ENCODE measurements at places on chromosomes 5 and 9.

DNA sequence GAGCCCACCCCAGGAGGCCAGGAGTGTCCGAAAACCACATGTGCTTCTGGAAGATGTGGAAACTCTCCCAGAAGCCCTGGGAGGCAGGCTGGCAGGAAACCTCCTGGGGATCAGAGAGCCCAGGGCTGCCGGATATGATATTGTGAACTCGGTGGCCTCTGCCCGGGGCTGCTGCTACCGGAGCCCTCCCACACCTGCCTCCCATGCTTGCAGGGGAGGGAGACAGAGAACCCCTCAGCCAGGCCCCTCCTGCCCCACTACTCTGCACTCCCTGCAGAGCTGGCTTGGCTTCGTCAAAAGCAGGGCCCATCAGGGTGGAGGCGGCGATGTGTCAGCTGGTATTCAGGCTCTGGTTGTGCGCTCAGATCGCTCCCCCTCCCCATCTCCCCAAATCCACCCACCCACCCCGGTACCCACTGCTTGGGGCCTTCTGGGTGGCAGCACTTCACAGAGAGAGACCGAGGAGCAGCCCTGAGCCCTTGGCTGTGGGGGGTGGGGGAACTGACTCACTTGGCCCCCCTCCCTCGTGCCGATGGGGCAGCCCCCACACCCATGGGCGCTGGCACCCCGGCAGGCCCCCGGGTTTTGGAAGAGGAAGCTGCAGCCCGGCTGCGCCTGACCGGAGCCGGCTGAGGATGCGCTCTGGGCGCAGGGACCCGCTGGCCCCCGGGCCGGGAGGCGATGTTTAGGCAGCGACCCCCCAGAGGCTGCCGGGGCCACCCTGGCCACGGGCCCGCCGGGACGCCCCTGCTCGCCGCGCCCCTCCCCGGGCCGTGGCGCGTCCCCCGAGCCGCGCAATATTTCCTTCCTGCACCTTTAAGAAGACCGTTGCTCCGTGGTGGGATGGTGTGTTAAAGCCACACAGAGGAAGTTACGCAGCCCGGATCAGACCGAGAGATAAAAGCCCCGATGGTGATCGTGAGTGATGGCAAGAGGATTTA lies 786 bp upstream of the NTNG2 start:
- peak; percentile 82 for DNase-seq

DNA sequence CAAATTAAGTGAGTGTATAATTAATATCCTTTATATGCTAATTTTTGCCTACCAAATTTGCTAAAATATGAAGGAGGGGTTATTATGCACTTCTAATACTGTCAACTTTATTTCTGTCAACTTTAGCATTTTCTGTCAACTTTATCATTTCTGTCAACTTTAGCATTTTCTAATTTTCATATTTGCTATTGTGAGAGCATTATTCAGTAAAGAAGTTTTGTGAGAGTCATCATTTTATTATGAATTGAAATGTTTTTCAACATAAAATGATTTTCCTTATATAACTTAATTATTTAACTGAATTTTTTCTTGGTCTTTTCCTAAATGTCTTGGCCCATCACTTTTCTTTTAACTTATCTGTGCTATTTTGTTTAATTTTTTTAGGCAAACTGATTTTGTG lies 58.2 kb downstream of the FBXO4 start:
- DNase-seq: no peak

GRCh38 chr5:131769961-131770360 lies 26.9 kb downstream of the FNIP1 start:
- no peak for DNase-seq

DNA sequence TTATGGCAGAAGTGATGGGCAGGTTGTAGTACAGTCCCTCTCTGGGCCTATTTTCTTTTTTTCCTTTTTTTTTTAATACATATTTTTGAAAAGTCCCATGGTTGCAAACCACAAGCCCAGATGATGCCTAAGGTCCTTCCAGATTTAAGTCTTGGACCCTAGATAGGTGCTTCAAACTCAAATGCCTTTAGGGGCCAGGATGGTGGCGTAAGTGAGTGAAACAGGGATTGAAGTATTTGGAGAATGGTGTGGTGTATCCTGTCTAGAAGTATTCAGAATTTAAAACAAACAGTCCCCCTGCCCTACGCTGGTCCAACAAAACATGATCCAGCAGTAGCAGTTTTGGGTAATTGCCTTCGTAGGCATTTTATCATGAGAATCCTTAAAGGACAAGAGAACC lies 2.2 kb downstream of the TIGD6 start:
- DNase-seq: no peak

GRCh38 chr5:41967401-41967800 lies 42.3 kb downstream of the FBXO4 start:
- DNase-seq: no peak

- no peak for DNase-seq
Observed at GRCh38 chr9:9913276-9913832, 699.4 kb downstream of the PTPRD start.

DNA sequence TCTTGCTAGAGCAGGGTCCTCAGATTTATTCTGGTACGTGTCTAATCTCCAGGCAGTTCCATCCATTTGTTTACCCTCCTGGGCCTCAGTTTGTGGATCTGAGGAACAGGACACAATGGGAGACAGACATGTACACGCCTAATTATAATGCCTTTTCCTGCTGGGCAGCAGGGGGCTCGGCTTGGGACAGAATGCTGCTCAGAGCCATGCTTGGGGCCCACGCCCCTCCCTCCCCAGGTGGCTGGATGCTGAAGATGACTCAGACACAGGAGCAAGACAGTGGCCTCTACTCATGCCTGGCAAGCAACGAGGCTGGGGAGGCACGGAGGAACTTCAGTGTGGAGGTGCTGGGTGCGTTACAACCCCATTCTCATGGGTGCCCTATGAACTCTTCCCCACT lies 72.7 kb upstream of the ASS1 start:
- DNase-seq: no peak

- DNase-seq: no peak
Observed at GRCh38 chr5:178595150-178595549, 5.0 kb upstream of the COL23A1 start.

- DNase-seq: no peak
Observed at GRCh38 chr5:34576891-34577666, 79.0 kb upstream of the RAI14 start.

GRCh38 chr9:3138231-3139229 lies 294.6 kb upstream of the PUM3 start:
- no peak for DNase-seq

Measured in GM23338 (cell line).